ENCODE measurements at places on chromosomes 7 and 10.

GRCh38 chr10:86067436-86068050 lies 299.1 kb downstream of the GRID1 start:
- DNase-seq: no peak

- no peak for DNase-seq
Measured at GRCh38 chr7:29288181-29289091, 93.9 kb downstream of the CHN2 start.

- DNase-seq: peak; percentile 64
Measured at GRCh38 chr10:69716711-69717560, 84.8 kb upstream of the COL13A1 start.

DNA sequence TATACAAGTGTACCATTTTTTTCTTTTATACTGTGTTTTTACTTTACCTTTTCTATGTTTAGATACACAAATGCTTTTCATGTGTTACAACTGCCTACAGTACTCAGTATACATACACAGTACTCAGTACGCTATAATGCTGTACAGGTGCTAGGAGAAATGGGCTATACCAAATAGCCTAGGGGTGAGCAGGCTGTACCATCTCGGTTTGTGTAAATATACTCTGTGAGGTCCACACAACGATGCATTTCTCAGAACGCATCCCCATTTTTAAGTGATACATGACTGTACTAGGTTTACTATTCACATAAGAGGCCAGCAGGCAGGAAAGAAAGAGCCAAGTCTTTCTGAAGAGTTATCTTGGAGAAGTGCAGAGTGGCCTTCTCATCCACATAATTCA lies 426.4 kb upstream of the MTPN start:
- DNase-seq: no peak

DNA sequence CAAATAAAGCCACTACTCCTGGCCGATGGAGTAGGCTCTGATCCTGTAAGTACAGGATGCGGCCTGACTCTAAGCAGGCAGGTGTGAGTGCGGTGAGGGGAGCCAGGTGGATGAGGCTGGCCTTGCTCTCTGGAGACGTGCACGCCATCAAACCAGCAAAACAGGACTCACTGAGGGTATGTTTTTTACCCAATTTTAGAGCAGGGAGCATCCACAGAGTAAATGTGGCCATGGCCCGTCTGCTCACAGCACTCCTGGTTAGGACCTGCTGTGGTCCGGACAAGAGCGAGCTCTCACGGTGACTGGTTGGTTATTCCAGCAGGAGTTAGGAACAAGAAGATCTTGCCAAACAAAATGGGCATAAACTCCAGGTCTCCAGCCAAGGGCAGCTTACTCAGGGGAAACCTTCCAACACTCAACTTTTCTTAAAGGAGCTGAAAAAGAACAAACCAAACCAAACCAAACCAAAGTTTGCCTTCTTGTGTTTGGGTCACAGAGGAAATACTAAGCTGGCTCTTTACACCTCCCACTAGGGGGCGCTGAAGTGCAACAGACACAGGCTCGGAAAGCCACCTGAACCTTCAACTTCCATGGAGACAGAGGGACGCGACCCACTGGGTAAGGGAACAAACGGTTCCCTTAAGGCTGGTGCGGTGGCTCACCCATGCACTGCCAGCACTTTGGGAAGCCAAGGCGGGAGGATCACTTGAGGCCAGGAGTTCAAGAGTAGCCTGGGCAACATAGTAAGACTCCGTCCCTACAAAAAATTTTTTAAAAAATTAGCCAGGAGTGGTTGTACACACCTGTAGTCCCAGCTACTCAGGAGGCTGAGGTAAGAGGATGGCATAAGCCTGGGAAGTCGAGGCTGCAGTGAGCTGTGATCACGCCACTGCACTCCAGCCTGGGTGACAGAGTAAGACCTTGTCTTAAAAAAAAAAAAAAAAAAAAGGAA lies 122.4 kb downstream of the CLEC2L start:
- peak; percentile 86 for DNase-seq

- DNase-seq: no peak
Measured at GRCh38 chr7:127417346-127417745, 24.8 kb upstream of the ZNF800 start.

- DNase-seq: peak; percentile 100
Measured at GRCh38 chr10:97640174-97640867, at the start of gene PI4K2A. Gene PI4K2A (plus strand): TSS chr10:97640671. CDS start chr10:97640743, 72 bp downstream.

- no peak for DNase-seq
Measured at GRCh38 chr7:22823142-22823497, 471 bp upstream of the TOMM7 start.

DNA sequence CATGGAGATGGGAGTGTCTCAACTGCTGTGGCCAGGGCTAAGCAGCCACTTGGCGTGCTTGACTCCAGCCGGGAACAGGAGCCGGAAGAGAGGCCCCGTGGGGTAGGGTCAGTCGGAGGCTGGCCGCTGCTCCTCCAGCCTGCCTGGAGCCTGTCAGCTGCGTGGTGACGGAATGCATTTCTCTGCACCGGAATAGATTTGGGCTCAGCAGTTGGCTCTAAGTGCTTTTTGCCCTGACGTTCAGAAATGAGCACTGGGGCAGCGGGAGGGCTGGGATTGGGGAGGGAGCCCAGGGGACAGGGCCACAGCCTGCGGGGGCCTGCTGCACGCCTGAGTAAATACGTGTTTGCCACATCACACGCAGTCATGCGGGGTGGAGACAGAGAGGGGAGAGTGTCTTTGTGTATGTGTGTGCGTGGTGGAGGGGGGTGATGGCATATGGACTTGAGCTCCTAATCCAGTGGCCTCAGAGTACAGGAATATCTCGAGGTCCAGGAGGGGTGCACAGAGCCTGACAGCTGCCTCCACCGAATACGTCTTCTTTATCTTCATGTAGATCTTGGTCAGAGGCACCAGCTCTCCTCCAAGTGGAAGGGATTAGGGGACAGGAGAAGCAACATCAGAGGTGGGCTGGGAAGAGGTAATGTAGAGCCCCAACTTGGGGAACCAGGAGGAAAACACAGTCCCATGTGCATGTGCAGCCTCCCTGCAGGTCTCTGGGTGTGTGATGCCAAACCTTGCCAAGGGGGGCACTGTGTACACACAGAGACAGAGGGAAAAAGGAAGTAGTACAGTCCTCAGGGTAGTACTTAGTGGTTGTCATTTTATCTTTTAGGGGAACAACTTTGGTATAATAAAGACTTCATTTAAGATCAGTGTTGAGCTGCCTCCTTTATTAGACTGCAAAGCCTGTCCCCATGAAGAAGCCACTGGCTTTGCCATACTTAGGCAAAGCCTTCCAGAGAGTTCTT lies 151.4 kb downstream of the CDH23 start:
- DNase-seq: peak; percentile 57

GRCh38 chr10:734481-734880 lies 45.0 kb upstream of the DIP2C start:
- DNase-seq: no peak

- DNase-seq: peak; percentile 40
Measured at GRCh38 chr7:142438235-142438922, 180.5 kb upstream of the PRSS58 start.

DNA sequence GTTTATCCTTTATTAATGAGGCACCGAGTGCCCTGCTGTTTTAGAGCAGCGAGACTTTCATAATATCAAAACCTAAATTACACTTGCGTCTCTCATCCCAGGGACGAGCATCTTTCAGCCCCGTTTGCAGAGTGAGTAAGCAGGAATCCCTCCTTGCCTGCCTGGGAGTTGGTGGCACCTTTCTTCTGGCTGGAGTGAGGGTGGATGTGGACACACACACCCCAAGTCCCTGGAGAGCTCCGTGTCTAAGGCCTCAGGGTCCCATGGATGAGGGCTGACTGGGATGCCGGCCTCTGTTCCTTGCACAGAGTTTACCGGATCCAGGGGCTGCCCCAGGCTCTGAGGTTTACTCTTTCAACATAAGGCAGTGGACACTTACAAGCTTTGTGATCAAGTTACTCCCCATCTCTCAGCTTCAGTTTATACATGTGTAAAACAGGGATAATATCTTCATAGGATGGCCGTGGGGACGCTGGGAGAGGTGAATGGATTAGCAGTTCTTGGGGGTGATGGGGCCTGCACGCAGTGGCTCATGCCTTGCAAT lies 24.5 kb downstream of the POLL start:
- no peak for DNase-seq

GRCh38 chr10:12510984-12511383 lies 161.6 kb downstream of the CAMK1D start:
- no peak for DNase-seq

DNA sequence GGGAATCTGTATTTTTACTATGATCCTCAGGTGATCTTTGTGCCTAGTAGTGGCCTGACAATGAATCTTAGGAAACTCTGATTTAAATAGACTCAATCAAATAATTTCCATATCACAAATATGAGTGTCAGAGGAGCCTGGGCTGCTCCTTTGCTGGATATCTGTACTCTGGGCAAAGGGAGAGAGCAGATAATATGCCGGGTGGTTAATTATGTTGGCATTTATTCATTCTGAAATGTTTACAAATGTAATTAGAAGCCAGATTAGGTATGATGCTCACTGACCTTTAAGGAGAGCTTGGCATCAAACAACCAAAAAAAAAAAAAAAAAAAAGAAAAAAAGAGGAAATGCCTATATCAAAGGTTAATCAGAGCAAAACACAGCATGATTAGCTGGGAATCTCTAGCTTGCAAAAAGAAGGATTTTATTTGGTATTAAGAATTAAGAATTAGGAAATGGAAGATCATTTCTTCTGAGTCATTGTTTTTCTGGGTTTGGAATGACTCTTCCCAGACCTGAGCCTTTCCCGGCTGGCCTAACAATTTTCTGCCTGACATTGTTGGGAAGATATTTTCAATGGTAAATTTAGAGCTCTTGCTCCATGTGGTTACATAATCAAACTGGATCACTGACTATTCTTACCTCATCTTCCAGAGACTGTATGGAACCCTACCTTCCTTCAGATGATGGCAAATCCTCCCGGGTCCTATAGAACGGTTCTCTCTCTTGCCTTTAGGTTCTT lies 365.3 kb downstream of the REEP3 start:
- DNase-seq: no peak

DNA sequence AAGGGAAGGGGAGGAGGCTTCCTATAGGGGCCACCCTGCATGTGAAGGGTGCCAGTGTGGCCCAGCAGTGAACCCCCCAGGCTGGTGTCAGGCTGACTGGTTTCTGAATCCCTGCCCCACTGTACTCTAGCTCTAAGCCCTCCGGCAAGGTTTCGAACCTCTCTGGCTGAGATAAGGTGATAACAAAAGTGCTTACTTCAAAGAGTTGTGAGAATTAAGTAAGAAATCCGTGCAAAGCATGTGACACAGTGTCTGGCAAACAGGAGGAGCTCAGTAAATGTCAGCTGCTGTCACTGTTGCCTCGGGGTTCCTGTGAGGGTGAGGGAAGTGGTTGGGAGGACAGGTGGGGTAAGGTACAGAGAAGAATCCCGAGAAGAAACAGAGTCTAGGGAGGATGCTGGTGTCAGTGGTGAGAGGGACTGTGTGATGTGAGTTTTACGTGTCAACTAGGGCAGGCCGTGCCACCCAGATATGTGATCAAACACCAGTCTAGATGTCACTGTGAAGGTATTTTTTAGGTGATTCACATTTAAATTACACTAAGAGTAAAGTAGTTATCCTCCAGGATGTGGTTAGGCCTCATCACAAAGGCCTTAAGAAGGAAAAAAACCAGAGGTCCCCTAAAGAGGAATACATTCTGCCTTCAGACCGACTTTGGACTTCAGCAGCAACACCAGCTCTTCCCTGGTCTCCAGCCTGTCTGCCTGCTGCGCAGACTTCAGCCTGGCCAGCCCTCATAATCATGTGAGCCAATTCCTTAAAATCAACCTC lies 64.4 kb downstream of the BPGM start:
- DNase-seq: peak; percentile 62

DNA sequence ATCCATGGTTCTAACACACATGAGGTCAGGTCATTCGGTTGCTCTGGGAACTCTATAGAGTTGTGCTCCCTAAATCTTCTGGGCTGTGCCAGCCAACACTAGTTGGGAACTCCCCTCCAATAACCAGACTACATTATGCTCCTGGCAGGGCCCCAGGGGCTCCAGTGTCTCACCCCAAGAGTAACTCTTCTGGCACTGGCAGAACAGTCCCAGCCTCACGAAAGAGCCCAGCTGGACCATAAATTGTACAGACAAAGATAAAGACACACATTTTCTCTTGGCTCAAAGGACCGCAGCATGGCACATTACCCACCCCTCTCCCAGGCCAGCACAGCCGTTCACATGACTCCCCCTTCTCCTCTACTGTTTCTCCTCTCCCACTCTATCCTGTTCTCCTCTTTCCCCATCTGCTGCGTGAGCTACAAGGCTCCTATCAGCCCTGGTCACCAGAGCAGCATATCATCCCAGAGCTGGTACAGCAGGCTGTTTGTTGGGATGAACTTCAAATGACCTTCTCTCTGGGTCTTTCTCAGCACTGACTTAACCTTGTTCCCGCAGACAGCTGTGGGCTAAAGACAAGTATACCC lies 230.6 kb downstream of the PLXNA4 start:
- DNase-seq: no peak

GRCh38 chr10:124984376-124984775 lies 42.5 kb downstream of the ZRANB1 start:
- DNase-seq: no peak

DNA sequence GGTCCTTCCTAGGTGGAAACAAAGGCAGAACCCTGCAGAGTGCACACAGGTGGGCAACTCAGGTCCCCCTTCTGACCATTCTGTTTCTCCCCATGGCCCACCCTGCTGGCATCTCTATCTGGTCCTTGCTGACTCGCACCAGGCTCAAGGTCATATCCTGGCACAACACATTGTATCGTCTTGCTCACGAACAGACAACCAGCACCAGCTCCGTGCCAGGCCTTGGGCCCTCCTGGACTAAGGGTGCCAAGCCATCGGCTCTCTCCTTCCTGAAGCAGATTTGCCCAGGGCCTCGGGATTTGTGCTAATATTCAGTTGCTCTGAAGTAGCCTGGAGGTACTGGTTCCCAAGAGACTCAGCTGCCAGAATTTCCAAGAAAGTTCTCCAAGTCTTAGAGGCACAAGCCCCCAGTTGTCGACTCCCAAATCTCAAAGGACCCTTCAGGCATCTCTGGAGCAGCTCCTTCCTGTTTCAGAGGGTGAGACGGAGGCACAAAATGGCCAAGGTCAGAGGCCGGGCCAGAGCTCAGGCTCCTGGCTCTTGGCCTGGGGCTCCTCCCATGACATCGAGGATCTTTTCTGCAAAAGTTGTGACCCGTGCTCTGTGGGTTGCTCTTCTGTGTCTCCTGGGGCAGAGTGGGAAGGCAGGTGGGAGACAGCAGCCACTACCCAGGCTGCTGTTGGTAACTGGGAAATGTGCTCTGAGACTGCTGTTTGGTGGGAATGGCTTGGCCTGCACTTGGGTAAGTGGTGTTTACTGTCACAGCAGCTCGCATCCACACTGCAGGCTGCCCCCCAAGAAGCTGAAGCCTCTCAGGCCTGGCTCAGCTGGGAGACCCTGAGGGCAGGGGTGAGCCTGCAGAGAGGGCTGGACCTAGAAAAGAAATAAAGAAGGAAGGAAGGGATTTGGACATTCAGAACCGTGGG lies 121.3 kb downstream of the RGS10 start:
- no peak for DNase-seq

GRCh38 chr10:121710207-121710606 lies 112.0 kb upstream of the FGFR2 start:
- no peak for DNase-seq

- DNase-seq: no peak
Measured at GRCh38 chr7:42095791-42096190, 141.2 kb downstream of the GLI3 start.

- DNase-seq: no peak
Measured at GRCh38 chr7:96657347-96658021, 52.2 kb downstream of the SEM1 start.

GRCh38 chr7:50857804-50858489 lies 75.3 kb upstream of the GRB10 start:
- no peak for DNase-seq

Measured in activated CD4-positive, alpha-beta T cell treated with anti-CD3 and anti-CD28 coated beads, Interleukin-10, Interleukin-2, amounts not matched to agents 100 ng/mL and 50 ng/mL, durations not matched to agents 16 hours and 8 hours (primary cell).